ENCODE measurements at places on chromosomes 1 and 21. TPM values are rescaled to one million over a fixed set of nuclear protein-coding genes. Genes with fewer than 3 reads are reported as not detected.

Gene SEC22B
- total RNA-seq, result 8.0 TPM

Gene IER5
- total RNA-seq, result 43.6 TPM

Gene MAEL
- total RNA-seq, result not detected

Gene AGBL4
- not detected for total RNA-seq

Gene TMPRSS15
- not detected for total RNA-seq

Gene VANGL1
- 22.7 TPM for total RNA-seq

Gene MFAP2
- 0.55 TPM for total RNA-seq

Gene NTRK1
- 0.14 TPM for total RNA-seq

Gene LCE5A
- not detected for total RNA-seq

Gene OR2T2
- total RNA-seq, result not detected

Gene RIMKLA
- total RNA-seq, result 0.97 TPM

Gene TLR5
- not detected for total RNA-seq
